ENCODE measurements at places on chromosomes 11 and 22.

DNA sequence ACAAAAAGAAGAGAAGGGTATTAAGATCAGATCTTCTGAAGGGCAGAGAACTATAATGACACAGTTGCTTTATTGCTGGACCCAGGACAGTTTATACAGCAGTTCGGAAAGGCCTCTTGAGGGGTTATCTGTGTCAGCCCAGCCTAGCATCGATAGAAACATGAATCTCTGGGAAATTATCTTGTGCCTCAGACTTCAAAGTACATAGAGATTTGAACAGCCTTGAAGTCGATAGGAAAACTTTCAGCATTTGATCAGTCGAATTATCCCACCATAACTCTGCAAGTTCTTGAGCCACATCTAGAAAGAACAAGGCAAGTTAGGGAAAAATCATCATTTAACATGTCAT, 2.5 kb upstream of the LMO2 start:
- no peak for DNase-seq

GRCh38 chr11:116279511-116279910, 493.3 kb downstream of the BUD13 start:
- DNase-seq, result no peak

GRCh38 chr11:497565-498296, 9.3 kb downstream of the RNH1 start:
- DNase-seq, result no peak

GRCh38 chr11:93116641-93117441, 81.0 kb downstream of the SLC36A4 start:
- no peak for DNase-seq

GRCh38 chr11:12922980-12923507, 86.1 kb upstream of the RASSF10 start:
- no peak for DNase-seq

DNA sequence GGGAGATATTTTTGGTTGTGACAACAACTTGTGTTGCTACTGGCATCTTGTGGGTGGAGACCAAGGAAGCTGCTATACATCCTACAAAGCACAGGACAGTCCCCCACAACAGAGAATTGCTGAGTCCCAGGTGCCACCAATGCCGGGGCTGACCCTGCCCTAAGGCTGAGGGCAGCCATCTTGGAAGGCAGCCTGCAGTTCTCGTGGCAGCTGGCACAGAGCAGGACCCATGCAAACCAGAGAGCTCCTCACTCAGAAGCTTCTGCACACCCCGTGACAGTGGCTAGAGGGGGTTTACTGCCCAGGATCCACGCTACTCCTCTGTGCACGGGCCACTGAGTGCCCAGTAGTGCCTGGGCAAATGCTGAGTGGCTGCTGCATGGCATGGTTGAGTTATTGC, 143.4 kb downstream of the CTTN start:
- DNase-seq, result no peak

GRCh38 chr11:70070706-70071105, 7.4 kb upstream of the ANO1 start:
- no peak for DNase-seq

GRCh38 chr11:117226388-117227385, 5.2 kb downstream of the PCSK7 start:
- DNase-seq, result no peak

DNA sequence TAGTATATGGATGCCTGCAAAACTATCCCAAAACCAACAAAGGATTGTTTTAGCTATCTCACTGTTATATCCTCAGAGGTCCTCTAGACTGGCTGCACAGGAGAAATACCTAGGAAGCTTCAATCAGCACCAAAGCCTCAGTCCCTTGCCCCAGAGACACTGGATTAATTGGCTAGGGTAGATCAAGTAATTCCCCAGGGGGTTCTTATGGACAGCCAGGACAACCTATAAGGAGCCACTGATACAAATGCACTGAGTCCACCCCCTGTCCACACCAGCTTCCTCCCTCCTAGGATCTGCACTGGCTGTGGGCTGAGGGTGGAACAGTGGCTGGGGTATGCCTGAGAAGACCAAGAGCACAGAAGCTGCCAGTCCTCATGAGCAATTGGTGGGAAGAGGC, 16.3 kb downstream of the ADORA2A start:
- DNase-seq, result no peak

DNA sequence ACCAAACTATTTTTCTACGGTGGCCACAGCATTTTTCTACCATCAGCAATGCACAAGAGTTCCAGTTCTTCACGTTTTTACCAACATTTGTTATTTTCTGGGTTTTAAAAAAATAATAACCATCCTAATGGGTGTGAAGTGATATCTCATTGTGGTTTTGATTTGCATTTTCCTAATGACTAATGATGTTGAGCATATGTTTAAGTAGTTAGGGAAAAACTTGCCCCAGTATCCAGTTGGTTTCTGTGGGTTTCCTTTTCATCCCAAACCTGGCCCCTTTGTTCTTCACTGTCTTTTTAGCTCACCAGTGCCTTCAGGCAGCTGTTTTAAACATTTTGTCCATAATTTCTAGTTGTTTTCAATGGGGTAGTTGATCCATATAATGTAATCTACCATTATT, 14.7 kb upstream of the PTS start:
- DNase-seq, result no peak

- DNase-seq, result no peak
Observed at GRCh38 chr11:123484448-123484847, 54.4 kb downstream of the GRAMD1B start.

DNA sequence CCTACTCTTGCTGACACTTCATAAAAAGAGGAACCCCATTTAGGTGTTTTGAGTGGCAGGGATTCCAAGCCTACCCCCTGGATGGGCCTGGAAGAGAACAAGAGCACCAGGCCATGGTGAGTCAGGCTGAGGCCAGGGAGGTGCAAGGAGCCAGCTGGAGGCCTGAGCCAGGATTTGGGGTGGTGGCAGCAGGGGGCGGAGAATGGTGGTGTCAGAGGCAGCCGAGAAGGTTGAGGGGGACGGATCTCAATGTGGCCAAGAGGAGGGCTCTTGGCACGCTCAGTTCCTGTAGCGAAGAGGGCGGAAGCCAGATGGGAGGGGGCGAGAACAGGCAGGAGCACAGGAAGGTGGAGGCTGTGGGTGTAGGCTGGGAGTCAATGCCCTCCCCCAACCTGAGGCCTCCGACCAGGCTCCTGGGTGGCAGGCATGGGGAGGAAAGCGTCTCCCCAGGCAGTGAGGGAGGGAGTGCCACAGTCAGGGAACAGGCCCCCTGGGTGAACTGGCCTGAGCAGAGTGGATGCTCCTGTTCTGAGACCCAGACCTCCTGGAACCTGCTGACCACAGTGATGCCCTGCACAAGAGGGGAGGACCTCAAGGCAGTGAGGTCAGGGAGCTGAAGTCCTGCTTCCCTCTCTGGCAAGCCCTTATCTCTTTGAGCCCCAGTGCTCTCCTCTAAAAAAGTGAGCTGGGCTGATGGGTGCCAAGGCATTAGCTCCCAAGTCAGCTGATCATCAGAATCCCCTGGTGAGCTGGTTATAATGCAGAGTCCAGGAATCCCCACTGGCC, 13.9 kb downstream of the RTN4RL2 start:
- no peak for DNase-seq

GRCh38 chr22:32693102-32693501, 108.4 kb upstream of the TIMP3 start:
- no peak for DNase-seq

- DNase-seq, result no peak
Observed at GRCh38 chr11:102437727-102438126, 14.8 kb downstream of the TMEM123 start.

GRCh38 chr11:122516686-122517085, 138.8 kb upstream of the UBASH3B start:
- DNase-seq, result no peak

DNA sequence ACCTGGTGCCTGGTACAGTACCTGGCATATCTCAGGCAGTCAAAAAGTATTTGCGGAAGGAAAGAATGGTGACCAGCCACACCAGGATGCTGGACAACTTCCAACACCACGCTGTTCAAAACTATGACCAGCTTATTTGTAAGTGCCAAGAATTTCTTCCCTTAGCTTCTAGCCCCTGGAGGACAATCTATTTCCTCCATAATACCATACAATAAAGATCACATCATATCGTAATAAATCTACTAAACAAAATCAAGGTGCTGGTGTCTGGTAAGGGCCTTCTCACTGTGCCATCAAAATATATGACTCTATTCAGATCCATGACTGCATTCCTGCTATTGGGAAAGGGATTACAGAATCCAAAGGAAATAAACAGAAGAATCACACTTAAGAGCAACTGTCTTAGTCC, 51.5 kb downstream of the ALG9 start:
- DNase-seq, result no peak

- DNase-seq, result no peak
Observed at GRCh38 chr11:132278801-132279574, 908.6 kb downstream of the NTM start.

- DNase-seq, result no peak
Observed at GRCh38 chr11:117908959-117909610, 20.1 kb downstream of the TMPRSS13 start.

DNA sequence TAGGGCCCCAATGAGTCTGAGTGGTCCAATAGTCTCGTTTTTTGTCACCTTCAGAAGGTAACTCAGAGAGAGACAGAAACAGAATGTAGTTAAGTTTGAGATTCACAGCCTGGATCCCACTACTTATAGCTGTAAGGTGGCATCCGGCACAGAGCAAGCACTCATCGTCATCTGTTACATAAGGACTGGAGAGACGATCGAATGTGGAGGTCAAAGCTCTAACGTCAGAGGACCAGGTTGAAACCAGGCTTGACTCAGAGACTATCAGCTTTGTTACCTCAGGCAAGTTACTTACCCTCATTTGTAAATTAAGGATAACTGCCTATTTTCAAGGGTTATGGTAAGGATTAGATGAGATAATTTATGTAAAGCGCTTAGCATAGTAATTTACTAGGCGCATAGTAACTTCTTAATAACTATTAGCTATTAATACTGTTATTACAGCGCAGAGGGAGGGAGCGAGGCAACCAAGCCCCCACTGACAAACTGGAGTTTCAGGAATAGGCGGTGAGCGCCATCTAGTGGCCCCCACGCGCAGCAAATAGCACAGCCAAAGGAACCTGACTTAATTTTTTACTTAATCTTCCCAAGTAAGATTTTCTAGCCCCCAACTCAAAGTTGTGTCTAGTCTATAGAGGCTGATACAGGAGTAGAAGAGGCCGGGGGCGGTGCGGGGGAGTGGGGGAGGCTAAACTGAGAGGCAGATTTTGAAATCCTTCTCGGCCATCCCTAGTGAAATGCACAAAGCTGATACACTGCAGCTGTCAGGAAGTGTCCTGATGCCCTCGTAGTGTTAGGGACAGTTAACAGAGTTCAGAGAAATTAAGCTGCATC, 29.0 kb upstream of the API5 start:
- DNase-seq, result peak; percentile 2

- DNase-seq, result no peak
Observed at GRCh38 chr22:27226666-27227065, 569.3 kb downstream of the MIAT start.

DNA sequence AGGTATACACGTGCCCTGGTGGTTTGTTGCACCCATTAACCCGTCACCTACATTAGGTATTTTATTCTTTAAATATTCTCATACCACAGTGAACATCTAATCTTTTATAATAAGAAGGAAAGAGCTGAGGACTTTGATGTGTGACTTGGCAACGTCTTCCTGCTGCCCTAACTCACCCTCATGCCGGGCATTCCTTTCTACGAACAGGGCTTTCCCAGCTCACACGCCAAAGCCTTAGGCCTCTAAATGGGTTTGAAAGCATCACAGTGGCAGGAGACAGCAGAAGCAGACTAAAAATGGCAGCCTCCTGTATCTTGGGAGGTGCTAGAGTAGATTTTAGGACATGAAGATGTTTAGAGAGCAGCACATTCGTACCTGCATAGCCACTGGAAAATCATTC, 52.6 kb downstream of the CLTCL1 start:
- no peak for DNase-seq

GRCh38 chr22:28977060-28977459, 84.6 kb downstream of the C22orf31 start:
- no peak for DNase-seq

DNA sequence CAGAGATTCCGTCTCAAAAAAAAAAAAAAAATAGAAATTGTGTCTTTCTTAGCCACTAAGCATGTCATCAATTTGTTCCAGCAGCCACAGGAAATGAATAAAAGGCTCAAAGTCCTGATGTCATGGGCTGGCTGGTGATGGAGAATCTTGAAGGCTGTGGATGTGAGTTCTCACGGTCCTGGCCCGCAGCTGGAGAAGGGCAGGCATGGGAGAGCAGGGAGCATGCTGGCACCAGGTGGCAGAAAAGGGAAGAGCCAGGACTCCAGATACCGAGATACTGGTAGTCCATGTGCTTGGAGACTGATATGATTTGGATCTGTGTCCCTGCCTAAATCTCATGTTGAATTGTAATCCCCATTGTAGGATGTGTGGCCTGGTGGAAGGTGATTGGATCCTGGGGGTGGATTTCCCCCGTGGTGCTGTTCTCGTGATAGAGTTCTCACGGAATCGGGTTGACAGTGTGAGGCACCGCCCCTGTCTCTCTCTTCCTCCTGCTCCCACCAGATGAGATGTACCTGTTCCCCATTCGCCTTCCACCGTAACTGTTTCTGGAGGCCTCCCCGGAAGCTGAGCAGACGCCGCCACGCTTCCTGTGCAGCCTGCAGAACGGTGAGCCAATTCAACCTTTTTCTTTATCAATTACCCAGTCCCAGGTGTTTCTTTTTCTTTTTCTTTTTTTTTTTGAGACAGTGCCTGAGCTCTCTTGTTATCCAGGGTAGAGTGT, 18.1 kb downstream of the MRGPRD start:
- no peak for DNase-seq

GRCh38 chr11:65211293-65212105, 29.8 kb downstream of the CAPN1 start:
- DNase-seq, result no peak

GRCh38 chr11:103662880-103663279, 373.6 kb upstream of the DDI1 start:
- DNase-seq, result no peak

DNA sequence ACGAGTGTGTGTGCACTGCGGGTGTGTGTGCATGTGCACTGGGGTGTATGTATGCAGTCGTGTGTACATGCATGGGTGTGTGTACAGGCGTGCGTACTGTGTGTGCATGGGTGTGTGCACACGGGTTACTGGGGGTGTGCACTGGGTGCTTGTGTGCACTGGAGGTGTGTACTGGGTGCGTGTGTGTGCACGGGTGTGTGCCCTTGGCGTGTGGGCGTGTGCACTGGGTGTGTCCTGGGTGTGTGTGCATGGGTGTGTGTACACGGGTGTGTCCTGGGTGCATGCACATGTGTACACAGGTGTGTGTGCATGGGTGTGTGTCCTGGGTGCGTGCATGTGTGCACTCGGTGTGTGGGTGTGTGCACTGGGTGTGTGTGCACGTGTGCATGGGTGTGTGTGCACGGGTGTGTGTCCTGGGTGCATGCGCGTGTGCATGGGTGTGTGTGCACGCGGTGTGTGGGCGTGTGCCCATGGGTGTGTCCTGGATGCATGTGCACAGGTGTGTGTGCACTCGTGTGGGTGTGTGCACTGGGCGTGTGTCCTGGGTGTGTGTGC, 39.1 kb downstream of the BRSK2 start:
- no peak for DNase-seq

DNA sequence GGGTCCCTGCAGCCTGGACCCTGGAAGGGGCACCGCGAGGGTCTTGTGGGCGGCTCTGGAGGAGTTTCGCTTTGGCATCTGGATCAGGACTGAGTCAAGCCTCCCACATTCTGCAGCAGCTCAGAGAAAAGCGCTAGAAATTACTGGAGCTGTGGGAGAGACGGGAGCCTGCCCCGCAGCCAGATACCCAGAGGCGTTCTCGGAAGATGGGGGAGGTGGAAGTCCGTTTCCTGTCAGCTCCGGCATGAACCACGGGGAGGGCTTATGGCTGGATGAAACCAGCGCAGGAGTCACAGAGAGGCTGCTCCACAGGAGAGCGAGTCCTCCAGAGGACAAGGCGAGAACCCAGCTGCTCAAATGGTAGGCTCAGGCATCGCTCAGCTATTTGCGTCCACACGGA, 379.3 kb downstream of the OPCML start:
- DNase-seq, result no peak

All from stimulated activated CD8-positive, alpha-beta memory T cell treated with anti-CD3 and anti-CD28 coated beads, Interleukin-7, amount 100 ng/mL, for 24 hours (primary cell).